Endothelial cell (in vitro differentiated cells): ENCODE measurements at places on chromosomes 7 and 10. TPM values are rescaled to one million over a fixed set of nuclear protein-coding genes. Genes with fewer than 3 reads are reported as not detected.
A peak's percentile ranks its signal among the peaks of the same experiment; 100 is the strongest.

- peaks cover 10% of the 10 kb centered on the region for H3K27me3 ChIP-seq
- no peak overlapping the region for H3K27ac ChIP-seq
- H3K4me1 ChIP-seq, result peaks cover 21% of the 10 kb centered on the region
- no peaks in the 10 kb centered on the region for H3K36me3 ChIP-seq
- DNase-seq, result no peak
Measured at GRCh38 chr10:31924833-31925232, 3.8 kb downstream of the ARHGAP12 start.

DNA sequence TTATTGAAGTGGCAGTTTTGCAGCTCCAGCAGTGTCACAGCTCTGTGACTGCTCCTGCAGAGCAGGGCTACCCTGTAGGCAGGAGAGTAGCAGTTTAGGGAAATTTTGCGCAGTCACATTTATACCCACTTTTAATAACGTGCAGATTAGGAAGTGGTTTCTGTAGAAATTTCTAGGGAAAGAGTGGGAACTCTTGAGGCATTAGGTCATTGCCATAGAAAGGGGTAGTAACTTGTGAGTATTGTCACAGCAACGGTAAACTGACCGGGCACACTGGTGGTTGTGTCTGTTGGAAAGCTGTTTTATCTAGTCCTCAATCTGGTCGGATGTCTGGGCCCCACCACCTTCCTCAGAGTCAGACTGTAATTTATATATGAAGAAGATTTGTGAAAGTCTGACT, 51.9 kb downstream of the CDC14C start:
- H3K4me1 ChIP-seq, result no peaks in the 10 kb centered on the region
- no peak overlapping the region for H3K27ac ChIP-seq
- no peak overlapping the region for H3K4me3 ChIP-seq
- H3K27me3 ChIP-seq, result peaks cover 1% of the 10 kb centered on the region
- no peaks in the 10 kb centered on the region for H3K36me3 ChIP-seq

DNA sequence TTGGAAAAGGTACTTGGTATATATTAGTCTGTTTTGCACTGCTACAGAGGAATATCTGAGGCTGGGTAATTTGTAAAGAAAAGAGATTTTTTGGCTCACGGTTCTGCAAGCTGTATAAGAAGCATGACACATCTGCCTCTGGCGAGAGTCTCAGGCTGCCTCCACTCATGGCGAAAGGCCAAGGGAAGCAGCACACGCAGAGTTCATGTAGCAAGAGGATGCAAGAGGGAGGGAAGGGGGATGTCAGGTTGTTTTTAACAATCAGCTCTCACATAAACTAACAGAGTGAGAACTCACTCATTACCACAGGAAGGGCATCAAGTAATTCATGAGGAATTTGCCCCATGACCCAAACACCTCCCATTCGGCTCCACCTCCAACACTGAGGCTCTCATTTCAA, 484.8 kb upstream of the DPP6 start:
- peaks cover 17% of the 10 kb centered on the region for H3K36me3 ChIP-seq
- no peak for DNase-seq
- no peaks in the 10 kb centered on the region for H3K4me1 ChIP-seq
- H3K27ac ChIP-seq, result no peak overlapping the region
- peaks cover 4% of the 10 kb centered on the region for H3K27me3 ChIP-seq

- no peaks in the 10 kb centered on the region for H3K27me3 ChIP-seq
- H3K4me3 ChIP-seq, result no peak overlapping the region
- DNase-seq, result peak; percentile 37
- no peaks in the 10 kb centered on the region for H3K36me3 ChIP-seq
- H3K27ac ChIP-seq, result peak overlapping the region; percentile 36
- peaks cover 4% of the 10 kb centered on the region for H3K4me1 ChIP-seq
Measured at GRCh38 chr7:75756991-75757676, 14.9 kb downstream of the CCL26 start.

DNA sequence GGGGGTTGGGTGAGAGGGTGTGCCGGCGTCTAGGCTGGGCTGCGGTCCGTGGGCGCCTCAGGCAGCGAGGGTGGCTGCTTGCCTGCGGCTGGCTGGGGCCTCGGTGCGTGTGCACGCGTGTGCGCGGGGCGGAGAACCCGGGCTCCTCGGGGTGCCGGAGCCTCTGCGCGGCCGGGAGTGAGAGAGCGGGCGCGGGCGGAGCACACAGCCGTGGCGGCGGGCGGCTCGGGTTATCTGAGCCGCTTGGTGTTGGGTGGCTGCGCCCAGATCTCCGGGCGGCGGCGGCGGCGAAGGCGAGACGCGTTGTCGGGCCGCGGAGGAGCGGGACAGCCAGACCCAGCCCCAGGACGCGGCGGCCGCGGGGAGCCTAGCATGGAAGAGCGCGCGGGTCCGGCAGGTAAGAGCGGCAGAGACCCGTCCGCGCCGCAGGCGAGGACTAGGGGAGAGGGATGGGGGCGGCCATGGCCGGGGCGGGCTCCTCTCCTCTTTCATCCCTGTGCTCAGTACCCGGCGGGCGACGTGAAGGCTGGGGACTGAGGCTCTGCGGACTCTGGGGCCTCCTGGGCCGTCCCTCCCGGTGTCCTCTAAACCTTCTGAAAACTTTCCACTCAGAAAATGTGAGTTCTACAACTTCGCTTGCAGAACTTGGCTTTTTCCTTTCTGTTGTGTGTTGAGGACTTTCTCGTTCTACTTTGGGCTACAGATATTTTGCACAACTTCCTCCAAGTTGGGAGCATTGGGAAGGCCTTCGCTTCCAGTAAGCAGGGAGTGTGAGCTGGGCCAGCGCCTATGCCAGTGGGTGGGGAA, 9.8 kb upstream of the PAX2 start:
- peaks cover 44% of the 10 kb centered on the region for H3K27me3 ChIP-seq
- peak overlapping the region; percentile 65 for H3K4me3 ChIP-seq
- DNase-seq, result no peak
- peaks cover 66% of the 10 kb centered on the region for H3K4me1 ChIP-seq
- H3K36me3 ChIP-seq, result peaks cover 6% of the 10 kb centered on the region

DNA sequence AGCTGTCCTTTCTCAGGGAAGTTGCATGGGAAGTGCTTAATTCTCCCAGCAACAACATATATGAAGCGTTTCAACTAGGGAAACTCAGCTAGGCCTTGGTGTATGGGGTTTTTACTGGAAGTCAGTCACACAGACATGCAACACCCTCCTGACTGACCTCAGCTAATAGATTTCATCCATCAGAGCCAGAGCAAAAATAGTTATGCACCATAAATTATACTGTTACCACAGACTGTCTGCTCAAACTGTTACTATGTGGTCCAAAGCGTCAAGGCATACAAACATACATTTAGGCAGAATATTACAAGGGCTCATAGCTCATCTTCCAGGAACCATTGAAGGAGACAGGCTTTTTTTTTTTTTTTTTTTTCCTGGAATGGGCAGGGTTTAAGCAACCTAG, 417.9 kb downstream of the ANKRD7 start:
- peaks cover 10% of the 10 kb centered on the region for H3K4me1 ChIP-seq
- DNase-seq, result no peak
- no peaks in the 10 kb centered on the region for H3K27me3 ChIP-seq
- no peaks in the 10 kb centered on the region for H3K36me3 ChIP-seq
- no peak overlapping the region for H3K27ac ChIP-seq
- no peak overlapping the region for H3K4me3 ChIP-seq

Gene SPDYE8
- total RNA-seq, result 0.13 TPM

Gene HOXA9
- 0.80 TPM for total RNA-seq

DNA sequence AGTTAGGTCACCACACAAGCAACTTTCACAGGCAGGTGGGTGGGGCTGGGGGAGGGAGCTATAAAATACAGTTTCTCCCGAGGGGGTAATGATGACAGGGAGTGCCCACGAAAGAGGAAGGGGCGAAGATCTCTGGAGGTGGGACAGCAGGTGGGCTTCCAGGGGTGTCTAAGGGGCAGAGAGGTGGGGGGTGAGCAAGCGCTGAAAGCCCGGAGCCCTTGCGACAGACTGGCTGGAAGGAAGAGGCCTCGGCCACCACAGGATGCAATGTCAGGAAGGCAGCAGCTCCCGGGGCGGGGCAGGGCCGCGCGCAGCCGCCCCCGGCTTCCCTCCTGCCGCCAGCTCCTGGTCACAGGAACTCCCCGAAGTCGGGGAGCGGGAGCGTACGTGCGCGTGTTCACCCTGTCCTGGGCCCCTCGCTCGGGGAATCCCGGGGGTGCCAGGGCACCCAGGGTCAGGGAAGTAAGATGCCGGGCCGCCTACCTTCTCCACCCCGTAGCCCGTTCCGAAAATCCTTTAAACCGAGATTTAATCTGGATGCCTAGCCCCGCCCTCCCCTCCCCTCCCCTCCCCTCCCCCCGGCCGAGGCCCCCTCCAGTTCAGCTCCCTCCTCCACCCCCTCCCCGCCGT, 105.2 kb upstream of the PPIF start:
- H3K36me3 ChIP-seq, result peaks cover 18% of the 10 kb centered on the region
- H3K4me3 ChIP-seq, result peak overlapping the region; percentile 81
- peaks cover 71% of the 10 kb centered on the region for H3K4me1 ChIP-seq
- peaks cover 28% of the 10 kb centered on the region for H3K27me3 ChIP-seq

Gene TMEM270
- total RNA-seq, result not detected

- peaks cover 4% of the 10 kb centered on the region for H3K27me3 ChIP-seq
- H3K4me3 ChIP-seq, result no peak overlapping the region
- H3K27ac ChIP-seq, result no peak overlapping the region
Measured at GRCh38 chr10:23413629-23414089, 25.2 kb upstream of the OTUD1 start.

DNA sequence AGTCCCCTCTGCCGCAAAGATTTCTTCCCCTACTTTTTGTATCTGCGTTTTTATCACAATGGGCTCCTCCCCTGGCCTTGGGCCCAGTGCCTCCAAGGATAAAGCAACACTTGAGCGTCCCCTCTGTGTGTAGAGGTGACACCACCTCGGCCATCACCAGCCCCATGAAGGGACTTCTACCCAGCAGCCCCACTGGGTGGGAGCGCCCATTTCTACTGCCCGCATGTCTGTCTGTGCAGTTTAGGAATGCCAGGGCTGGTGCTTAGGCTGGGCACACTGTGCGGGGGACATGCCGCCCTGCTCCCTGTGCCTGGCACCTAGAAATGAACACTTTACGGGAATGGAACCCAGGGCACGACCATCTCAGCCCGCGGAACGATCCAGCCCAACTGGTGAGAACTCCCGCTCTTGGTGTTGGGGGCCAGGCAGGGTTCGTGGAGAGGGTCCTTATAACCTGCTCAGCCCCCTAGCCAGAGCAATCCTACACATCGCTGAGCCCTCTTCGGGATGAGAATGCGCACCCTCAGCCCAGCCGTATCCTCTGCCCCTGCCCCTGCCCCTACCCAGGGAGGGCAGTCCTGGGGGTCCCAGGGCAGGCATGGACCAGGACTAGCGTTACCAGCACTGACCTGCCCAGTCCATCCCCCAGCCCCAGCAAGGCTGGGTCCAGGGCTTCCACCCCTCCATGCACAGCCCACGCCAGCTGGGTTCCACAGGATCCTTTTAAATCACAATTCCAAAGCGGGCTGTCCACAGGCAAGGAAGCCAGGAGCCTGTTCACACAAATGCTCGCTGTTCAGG, 12.8 kb downstream of the CRYGN start:
- H3K27ac ChIP-seq, result no peak overlapping the region
- H3K4me3 ChIP-seq, result no peak overlapping the region
- peaks cover 8% of the 10 kb centered on the region for H3K4me1 ChIP-seq
- H3K36me3 ChIP-seq, result peaks cover 4% of the 10 kb centered on the region
